EL (cell line): ENCODE measurements at places on chromosomes 1 and 21.

- DNase-seq: peak; percentile 56
These were observed at the start of gene FOXD3 for GRCh38 chr1:63322114-63322943. Gene FOXD3 (plus strand): TSS chr1:63322567. CDS start chr1:63323059, 492 bp downstream.

DNA sequence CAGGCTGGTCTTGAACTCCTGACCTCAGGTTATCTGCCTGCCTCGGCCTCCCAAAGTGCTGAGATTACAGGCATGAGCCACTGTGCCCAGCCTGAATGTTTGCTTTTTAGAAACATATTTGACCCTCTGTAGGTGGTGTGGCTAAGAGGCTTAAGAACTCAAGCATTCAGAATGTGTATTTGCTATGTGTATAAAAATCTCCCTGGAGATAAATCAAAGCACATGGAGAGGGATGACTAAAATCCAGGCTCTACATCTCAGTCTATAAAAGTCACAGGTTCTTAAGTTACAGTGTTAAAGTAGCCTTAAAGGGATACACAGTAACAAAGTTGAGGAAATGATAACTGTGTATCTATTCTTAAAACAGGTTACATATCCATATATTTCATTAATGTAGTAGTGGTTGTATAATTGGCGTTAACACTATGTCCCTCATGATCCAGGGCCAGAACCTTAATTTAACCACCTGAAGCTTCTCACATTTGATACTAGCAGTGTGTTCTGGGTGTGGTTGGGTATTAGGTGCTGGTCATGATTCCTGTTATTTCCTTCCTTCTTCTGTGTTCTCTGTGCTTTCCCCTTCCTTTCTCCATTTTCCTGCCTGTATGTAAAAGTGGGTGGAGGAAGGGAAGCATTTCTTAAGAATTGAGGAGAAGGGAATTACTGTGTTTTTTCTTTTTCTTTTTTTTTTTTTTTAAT is 16.2 kb downstream of the GIPC2 start:
- peak; percentile 64 for DNase-seq

- no peak for DNase-seq
These were observed 36.7 kb downstream of the ADARB1 start for GRCh38 chr21:45110873-45111624.

DNA sequence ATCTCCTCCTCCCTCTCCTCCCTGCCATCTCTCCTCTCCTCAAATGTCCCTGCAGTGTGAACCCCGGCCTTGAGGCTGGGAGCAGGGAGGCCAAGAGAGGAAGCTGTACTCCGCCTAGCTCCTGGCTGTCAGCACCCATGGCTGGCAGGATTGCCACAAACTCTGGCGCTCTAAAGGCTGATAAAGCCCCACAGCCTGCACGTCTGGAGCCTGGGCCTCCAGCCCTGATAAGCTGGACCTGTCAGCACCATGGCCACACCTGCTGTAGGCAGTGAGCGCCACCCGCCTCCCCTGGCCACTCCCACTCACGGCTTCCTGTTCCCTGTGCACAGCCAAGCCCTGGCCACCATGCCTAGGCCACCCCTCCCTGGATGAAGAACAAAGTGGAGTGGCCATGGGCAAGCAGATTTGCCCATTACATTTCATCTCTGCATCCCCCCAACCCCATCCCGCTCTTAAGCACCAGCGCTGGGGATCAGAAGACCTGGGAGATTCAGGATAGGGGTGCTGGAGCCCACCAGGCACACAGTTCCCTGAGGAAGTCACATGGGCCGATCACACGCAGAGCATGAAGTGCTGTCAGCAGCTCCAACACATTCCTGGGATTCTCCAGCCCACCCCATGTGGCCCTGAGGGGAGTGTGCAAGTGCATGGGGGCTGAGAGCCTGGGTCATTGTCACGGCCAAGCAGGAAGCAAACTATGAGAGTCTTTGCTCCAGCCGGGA is 24.2 kb upstream of the NPPB start:
- no peak for DNase-seq

DNA sequence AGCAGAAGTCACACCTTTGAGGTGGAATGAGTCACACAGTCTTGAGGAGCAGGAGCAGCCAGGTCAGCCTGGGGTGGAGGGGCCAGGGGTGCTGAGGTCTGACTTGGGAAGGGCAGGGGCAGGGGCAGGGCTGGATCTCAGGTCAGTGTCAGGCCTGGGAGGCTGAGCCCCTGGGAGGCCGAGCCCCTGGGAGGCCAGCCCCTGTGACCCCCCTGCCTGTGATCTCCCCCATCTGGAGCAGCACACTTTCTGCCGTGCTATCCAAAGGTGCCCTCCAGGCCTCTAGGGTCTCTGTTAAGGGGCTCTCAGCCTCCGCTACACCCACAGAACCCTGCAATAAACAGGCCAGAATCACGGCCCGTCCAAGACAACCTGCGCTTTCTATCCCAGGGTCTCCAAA is 36.9 kb upstream of the AJAP1 start:
- DNase-seq: no peak

GRCh38 chr1:195604287-195604686 is 1004.0 kb downstream of the KCNT2 start:
- DNase-seq: peak; percentile 89

DNA sequence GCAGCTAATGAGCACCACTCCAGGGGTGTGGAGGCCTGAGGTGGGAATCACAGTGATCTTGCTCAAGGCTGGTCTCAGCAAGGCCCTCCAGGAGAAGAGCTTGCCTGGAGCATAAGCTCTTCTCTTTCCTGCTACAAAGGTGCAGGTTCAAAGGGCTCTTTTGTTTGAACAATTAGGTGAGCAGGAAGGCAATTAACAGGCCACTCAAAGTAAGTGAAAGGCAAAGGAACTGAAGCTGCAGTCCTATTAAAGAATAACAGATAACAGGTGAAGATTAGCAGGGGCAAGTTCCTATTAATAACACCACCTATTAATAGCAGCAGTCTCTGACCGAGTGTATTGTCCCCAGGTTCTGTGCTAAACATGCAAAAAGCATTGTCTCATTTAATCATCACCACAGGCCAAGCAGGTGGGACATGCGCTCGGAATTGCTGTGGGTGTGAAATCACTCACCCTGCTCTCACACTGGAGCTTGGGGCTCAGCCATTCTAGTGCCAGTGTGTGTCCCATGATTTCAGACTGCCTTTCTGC is 113.8 kb downstream of the RHOU start:
- DNase-seq: no peak

DNA sequence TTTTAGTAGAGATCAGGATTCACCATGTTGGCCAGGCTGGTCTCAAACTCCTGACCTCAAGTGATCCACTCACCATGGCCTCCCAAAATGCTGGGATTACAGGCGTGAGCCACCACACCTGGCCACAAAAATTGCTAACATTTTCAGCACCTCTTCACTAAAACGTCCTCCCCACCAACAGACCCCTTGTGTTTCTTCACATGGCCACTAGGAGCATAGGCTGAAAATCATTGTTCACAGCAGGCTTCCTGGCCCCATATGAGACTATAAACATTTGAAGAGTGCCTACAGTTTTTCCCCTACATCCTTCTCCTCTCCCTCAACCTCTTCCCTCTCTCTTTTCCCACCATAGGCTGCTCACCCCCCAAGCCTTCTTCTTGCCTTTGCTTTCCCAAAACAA is 28.0 kb upstream of the SFPQ start:
- peak; percentile 21 for DNase-seq

- peak; percentile 85 for DNase-seq
These were observed 16.6 kb upstream of the EYA3 start for GRCh38 chr1:28104866-28105467.

GRCh38 chr1:180863158-180863775 is 49.4 kb upstream of the KIAA1614 start:
- peak; percentile 67 for DNase-seq

DNA sequence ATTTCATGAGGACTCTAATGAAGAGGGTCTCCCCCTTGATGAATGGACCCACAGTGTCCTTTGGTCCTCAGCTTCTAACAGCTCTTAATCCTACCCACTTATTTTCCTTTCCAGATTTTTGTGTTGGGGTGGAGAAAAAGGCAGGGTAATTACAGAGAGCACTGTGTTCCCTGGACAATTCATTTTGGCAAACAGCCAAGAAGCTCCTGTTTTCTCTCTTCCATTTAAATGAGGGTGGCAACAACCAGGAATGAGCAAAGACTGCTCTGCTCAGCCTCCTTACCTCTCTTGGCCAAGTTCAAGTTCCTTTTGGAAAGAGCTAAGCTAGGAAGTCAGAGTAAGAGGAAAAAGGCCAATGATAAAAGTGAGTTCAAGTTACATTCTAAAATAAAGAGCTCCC is 11.9 kb downstream of the XKR8 start:
- no peak for DNase-seq

GRCh38 chr1:5980314-5981008 is 11.8 kb downstream of the NPHP4 start:
- peak; percentile 21 for DNase-seq
